ENCODE measurements at places on chromosomes 3 and 15. TPM values are rescaled to one million over a fixed set of nuclear protein-coding genes. Genes with fewer than 3 reads are reported as not detected.

Gene ADAMTS7
- 181 TPM for total RNA-seq

GRCh38 chr3:53744351-53744750, 101.9 kb downstream of the CHDH start:
- DNase-seq = no peak

DNA sequence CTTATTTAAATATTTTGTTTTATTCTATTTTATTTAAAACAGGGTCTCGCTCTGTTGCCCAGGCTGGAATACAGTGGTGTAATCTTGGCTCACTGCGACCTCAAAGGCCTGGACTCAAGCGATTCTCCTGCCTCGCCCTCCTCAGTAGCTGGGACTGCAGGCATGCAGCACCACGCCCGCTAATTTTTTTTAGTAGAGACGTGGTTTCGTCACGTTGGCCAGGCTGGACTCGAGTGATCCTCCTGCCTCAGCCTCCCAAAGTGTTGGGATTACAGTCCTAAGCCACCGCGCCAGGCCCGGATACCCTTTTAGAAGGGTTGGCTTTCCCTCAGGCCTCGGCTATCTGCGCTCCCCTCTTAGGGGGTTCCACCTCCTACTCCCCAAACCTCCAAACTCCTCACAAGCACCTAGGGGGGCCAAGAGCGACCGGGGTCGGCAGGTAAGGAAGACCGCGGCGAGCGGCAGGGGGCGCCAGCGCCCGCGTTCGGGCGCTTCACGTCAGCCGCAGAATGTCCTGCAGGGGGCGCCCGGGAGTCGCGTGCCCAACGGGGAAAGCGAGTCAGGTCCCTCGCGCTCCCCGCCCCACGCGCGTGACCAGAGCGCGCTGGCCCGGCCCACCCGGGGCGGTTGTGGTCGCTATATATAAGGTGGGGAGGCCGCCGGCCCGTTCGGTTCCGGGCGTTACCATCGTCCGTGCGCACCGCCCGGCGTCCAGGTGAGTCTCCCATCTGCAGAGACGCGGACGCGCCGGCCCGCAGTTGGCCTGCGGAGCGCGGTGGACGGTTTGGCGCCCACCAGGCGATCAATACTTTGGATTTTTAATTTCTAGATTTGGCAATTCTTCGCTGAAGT, 51.8 kb upstream of the GATM start:
- DNase-seq = peak; percentile 80

DNA sequence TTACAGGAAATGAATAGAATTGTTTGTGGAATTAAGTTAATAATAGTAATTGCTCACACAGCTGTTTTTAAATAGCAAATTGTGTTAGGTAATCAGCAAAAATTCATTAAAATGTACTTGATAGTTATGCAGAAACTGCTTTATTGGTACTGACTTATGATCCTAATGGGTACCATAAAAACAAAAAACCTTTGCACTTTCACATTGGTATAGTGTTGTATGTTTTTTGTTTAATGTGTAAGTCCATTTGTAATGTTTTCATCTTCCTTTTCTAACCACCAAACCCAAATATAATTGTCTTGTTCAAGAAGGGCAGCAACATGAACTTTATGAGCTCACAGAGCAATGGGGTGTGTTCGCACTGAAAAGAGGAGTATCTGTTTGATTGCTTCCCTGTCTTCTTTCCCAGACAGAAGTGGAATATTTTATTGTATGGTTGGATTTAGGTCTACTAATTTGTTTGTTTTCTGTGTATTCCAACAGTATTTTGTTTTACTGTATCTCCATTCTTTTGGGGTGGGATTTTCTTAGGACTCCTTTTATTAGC, 135.8 kb downstream of the TCF12 start:
- DNase-seq = no peak

- no peak for DNase-seq
These were observed 61.7 kb downstream of the CBLB start for GRCh38 chr3:105807146-105807545.

- DNase-seq = no peak
These were observed 220.9 kb upstream of the BHLHE40 start for GRCh38 chr3:4758249-4758860.
